Stimulated activated CD4-positive, alpha-beta T cell treated with anti-CD3 and anti-CD28 coated beads, Interleukin-4, amount 100 ng/mL, for 24 hours (primary cell): ENCODE measurements at places on chromosomes 5 and 9.

- no peak for DNase-seq
Measured at GRCh38 chr5:152869971-152870370, 464.9 kb upstream of the NMUR2 start.

GRCh38 chr5:66174338-66174737 lies 30.2 kb downstream of the SREK1 start:
- DNase-seq, result no peak

GRCh38 chr5:72624641-72625236 lies 117.5 kb upstream of the ZNF366 start:
- no peak for DNase-seq

DNA sequence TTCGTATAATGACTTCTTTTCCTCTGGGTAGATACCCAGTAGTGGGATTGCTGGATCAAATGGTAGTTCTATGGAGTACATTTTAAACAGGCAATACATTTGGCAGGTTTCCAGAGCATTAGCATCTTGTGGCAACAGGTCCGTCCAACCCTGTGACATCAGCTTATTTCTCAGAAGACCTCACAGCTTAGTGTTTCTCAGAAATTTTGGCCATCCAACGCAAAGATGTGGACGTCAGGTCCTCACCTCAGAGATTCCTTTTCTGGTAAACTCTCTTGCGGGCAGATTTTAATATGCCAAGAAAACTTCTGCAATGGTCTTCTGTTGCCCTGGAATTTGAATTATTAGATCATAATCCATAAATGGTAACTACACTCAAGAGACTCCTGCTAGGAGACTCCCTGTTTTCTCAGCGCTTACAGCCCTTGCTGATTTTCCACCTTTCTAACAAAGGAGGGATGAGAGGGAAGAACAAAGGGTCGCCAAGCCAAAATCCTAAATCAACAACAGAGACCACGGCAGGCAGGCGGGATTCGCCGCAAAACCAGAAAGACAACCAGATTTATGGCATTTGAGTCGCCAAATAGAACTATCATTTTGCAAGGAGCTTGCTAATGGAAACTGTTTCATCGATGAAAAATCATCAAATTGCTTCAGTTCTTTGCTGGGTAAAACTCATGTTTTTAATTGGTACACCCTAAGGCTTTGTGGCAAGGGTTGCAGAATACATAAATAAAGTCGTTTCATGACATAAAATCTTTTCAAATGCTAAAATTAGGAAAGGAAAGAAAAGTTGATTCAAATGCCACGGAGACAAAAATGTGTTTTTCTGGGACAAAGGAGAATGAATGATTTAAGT lies 34.1 kb upstream of the PLPP1 start:
- DNase-seq, result no peak

GRCh38 chr5:120463006-120463680 lies 957 bp upstream of the PRR16 start:
- DNase-seq, result no peak

DNA sequence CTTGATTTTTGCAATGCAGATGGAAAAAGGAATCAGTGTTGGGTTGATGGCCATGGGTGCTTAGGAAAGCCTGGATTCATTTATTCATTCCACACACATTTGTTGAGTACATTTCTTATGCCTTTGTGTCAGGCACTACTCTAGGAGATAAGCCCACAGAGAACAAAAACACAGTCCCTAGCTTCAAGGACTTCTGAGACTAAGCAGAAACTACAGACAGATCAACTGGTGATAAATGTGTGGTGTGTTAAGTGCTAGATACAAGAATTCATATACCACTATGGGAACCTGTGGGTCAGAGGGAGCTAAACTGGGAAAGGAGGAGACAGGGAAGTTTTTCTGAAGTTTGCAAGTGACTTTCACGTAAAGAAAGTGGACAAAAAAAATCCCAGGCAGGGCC lies 119.9 kb downstream of the CEMIP2 start:
- DNase-seq, result no peak

DNA sequence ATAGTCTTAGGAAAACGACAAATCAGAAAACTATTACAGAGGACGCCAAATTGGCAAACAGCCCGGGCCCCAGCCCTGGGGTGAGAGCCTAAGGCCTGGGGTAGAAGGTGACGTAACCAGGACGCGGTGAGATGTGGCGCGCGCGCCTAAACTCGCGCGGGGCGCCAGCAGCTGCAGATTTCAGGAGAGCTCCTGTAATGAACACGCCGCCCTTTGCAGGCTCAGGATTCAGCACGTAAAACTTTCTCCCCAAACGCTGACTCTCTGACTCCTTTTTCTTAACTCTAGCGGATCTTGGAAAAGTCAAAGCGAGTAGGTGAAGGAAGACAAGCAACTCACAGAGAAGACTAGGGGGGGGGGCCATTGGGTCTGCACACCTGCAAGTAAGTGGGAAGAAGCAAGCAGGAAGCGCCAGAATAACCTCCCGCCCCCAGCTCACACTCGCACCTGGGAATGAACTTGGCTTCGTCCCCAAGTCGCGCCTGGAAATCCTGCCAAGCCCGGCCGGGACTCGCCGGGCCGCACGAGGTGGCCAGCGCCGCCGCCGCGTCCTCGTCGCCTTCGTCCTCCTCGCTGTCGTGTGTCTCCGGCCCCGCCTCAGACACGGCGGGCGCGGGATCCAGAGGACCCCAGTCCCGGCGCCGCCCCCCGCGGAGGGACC lies 822 bp downstream of the RASEF start:
- DNase-seq, result no peak

DNA sequence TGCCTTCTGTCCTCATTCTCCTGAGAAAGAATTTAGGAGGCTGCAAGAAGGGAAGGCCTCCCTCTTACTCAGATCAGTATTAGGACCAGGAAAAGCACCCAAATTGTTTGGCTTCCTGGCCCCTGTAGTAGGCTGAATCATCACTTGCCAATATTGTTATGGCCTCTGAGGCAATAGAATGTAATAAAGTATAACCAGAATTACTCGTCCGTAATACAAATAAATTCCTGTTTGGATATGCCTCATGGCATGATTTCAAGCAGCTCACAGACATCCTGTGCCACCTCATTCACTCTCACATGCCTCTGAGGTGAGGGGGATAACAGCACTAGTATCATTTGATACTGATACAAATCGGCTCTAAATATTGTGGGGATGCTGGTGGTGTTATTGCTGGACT lies 427.3 kb downstream of the ISL1 start:
- DNase-seq, result no peak

DNA sequence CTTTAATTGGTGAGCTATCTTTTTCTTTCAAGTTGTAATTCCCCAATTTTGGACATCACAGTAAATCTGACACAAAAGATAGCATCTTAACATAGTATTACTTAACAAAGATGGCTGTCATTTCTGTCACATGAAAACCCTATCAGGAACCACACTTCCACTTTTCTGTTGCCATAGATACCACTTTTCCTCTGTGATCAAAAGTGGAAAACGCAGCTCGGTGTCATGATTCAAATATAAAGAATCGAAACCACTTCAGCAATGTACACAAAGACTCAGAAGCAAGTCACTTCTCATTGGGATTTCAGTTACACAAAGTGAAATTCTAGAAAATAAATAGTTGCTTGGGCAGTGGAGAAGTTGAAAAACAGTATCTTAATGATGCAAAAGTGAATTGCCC lies 524.9 kb upstream of the ITGA1 start:
- DNase-seq, result no peak

DNA sequence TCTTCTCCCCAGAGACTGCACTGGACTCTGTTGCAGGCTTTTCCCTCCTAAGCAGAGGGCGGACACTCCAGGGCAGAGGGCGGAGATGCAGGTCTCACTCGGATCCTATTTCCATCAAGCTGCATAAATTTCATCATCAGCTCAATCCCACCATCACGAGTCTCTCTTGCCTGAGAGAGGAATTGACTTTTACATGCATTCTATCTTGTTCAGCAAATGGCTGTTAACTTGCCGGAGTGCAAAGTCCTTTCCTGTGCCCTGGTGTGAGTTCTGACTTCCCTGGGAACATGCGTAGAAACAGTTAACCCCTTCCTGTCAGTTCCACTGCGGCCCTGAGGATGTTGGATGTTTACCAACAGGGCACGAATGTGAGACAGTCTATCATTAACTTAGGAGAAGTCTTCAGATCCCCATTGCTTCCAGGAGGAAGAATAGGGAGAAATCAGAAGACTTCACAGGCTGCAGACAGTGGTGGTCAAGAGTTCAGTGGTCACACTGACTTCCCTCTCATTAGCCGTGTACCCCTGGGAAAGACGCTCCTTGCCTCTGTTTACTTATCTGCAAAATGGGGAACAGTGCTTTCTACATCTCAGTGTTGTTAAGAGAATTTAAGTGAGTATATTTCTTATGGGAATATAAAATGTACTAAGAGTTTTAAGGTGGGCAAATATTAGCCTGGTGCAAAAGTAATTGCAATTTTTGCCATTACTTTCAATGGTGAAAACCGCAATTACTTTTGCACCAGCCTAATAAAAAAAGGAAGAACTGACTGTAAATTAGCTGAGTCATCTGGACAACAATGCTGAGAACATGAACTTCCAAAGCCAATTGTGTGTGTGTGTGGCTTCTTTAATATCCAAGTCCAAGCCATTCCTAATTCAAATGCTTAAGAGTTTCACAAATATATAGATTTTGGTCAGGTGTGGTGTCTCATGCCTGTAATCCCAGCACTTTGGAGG lies 248.0 kb downstream of the DRD1 start:
- DNase-seq, result no peak

DNA sequence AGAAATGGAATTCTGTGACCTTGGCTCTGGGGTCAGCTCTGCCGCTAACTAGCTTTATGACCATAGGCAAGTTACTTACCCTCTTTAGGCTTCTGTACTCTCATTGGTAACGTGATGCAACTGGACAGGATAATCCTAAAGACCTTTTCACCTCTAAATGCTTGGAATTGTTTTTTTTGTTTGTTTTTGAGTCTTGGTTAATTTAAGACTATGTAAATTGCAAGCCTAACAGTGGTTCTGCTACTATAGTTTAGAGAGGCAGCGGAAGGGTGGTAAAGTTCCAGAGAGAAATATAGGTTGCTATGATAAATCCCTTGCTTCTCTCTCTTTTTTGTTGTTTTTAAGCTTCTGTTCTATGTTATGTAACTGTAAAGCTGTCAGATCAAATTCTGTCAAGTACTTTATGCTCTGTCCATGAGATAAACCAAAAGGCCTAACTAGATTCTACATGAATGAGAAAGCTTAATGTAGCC lies 17.6 kb downstream of the FAM169A start:
- DNase-seq, result no peak
